ENCODE measurements at places on chromosomes 5 and 9.
A peak's percentile ranks its signal among the peaks of the same experiment; 100 is the strongest.

GRCh38 chr5:52015760-52016159 lies 632.5 kb downstream of the ISL1 start:
- no peak for DNase-seq

GRCh38 chr5:54135042-54135441 lies 175.3 kb downstream of the ARL15 start:
- no peak for DNase-seq

GRCh38 chr5:1488882-1489680 lies 34.7 kb downstream of the LPCAT1 start:
- no peak for DNase-seq

DNA sequence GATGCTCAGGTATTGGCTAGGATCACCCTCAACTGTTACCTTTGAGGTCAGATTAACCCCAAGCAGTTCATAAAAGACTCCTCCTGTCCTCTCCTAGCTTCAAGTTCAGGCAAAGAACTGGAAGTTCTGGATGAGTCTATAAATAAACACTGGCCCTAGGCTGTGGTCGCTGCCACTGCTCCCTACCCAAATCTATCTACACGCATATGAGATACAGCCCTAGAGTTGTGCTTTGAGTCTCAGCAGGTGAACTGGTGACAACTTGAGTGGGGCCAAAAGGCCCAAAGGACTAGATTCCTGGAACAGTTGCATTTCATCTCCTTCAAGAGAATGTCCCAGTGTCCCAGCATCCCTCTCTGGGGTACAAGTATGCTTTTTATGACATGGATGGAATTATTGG lies 62.6 kb downstream of the SAXO1 start:
- no peak for DNase-seq

GRCh38 chr9:33676746-33677505 lies 118.4 kb upstream of the PRSS3 start:
- no peak for DNase-seq

DNA sequence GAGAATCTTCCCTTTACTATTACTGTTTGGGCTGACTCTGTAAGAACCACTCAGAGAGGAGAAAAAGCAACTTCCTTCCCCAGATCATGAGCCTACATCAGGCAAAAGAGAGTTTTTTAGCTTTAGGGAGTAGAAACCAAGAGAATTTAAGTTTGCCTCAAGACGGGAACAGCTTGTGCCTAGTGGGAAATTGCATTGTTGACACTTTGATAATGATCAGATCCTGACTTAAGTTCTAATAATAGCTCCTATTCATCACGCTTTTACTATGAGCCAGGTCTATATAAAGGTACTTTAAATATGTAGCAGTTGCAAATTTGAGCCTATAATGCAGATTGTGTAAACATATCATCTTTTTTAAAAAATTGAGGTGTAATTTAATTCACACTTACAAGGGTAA lies 298.2 kb downstream of the MAN2A1 start:
- DNase-seq: no peak

GRCh38 chr5:87022415-87022814 lies 245.3 kb upstream of the RASA1 start:
- DNase-seq: no peak

DNA sequence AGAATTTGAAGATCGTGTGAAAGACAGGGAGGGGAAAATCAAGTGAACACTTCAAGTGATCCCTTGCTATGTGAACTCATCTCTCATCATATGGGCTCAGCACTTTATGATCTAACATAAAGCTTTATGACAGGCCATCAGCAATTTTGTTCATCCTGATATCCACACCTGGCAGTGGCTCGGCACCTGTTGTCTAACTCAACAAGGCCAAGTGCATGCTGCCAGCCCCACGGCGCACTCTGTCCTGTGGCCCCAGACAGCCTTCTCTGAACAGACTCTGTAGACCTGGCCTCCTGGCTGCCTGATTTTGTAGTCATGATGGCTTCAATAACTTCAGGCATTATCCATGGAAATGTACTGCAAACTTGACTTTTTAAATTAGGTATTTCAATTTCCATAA lies 106.3 kb downstream of the MEF2C start:
- no peak for DNase-seq

DNA sequence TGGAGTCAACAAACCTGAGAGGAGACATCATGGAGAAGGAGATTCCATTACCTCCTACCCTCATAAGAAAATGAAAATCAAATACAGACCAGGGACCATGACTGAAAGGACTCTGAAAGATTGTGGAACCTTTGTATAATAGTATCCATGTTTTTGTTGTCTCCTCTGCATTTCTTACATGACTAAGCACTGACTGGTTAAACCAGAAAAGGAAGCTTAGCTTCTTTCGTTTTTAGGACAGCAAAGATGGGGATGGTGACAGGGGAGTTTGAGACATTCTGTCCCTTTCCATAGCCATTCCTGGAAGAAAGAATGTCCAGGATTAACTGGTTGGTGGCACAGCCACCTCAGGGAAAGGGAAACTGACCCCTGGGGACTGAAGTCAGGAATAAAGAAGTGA lies 22.2 kb downstream of the ITGA1 start:
- no peak for DNase-seq

GRCh38 chr5:55993013-55993412 lies 1.8 kb downstream of the IL6ST start:
- DNase-seq: no peak

GRCh38 chr9:96089452-96090085 lies 212.4 kb downstream of the HSD17B3 start:
- DNase-seq: no peak

- DNase-seq: no peak
These were observed 420.1 kb downstream of the MTRR start for GRCh38 chr5:8288897-8289516.

DNA sequence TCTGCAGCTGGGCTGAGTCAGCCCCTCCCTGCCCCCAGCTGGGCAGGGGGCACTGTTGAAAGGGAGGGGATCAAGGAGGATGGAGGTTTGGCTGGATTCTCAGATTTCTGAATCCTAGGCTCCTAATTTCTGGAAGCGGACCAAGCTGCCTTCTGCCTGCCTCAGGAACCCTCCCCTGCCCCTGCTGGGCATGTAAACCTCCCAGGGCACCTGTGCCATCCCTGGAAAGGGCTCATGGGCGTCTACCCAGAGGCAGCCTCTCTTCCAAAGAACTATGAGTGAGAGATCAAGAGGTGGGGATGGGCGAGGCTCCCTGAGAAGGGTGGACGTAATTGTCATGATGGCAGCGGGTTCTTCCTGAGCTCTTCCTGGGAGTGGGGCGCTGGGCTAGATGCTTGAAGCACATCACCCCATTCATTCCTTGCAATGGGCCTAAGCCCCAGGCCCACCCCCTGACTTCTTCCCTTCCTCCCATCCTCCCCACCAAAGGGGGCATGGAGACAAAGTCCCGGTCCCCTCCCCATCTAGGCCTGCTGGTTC lies 21.6 kb downstream of the CSF1R start:
- DNase-seq: no peak

DNA sequence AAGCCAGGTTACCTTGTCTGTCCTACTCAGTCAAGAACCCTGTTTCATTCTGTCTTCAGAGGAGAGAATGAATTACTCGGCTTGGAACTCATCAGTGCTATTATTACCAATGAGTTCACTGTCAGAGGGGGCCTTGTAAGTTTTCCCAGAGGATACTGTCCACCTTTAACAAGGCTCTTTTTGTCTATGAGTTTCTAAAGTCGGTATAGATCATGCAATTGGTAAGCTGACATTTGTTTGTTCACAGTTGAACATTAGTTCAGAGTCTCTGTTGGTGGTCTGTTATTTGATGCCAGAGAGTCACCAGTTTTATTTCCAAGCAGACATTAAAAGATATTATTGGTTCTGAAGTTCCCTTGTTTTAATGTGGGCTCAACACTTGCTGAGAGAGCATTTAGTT lies 58.1 kb upstream of the DHFR start:
- DNase-seq: no peak

DNA sequence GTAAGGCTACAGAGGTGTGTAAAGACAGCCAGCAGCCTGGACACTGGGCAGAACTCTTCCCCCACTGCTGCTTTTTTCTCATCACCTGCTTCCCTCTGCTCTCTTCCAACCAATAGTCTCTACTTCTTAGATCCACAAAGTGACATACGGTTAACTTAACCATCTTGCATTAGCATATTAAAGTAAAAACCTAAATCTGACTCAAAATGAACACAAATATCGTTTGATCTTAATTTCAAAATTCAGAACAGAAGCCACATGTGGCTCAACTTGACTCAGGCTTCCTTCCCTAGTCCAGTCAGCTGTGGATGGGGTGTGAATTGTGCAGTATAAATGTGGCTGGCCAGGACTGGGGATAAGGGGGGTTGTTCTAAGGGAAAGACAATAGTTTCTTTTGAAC lies 114.3 kb downstream of the STARD4 start:
- DNase-seq: no peak

- no peak for DNase-seq
These were observed 755.2 kb upstream of the ACO1 start for GRCh38 chr9:31629292-31629691.

DNA sequence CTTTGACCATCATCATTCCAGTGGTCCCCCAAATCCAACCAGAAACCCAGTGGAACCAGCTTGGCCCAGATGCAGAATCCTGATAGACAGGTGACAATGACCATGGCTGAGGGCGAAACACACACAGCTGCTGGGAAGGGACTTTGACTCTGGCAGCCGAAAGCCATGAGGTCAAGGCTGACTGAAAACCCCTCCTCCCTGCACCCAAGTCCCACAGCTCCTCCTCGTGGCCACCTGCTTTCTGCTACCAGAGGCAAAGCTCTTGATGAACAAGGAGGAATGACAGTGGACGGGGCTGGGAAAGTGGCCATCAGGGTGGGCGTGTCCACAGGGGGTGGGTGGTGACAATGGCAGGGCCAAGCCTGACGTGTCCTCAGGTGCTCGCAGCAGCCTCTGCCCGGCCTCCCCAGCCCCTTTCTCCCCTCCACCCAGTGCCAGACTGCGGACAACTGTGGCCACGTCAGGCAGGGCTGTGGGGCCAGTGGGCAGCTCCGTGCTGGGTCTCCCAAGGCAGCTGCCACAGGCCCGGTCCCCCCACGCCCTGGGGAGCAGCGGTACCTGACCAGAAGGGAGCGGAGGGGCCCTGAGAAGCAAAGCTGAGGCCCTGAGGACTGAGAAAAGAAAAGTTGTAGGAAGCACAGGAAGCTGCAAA lies 30.8 kb upstream of the SARDH start:
- DNase-seq: no peak

GRCh38 chr5:125655156-125655555 lies 768.1 kb upstream of the GRAMD2B start:
- DNase-seq: no peak

GRCh38 chr9:112439171-112439570 lies 47.5 kb upstream of the KIAA1958 start:
- no peak for DNase-seq

GRCh38 chr5:106796081-106796480 lies 874.7 kb downstream of the EFNA5 start:
- DNase-seq: no peak

DNA sequence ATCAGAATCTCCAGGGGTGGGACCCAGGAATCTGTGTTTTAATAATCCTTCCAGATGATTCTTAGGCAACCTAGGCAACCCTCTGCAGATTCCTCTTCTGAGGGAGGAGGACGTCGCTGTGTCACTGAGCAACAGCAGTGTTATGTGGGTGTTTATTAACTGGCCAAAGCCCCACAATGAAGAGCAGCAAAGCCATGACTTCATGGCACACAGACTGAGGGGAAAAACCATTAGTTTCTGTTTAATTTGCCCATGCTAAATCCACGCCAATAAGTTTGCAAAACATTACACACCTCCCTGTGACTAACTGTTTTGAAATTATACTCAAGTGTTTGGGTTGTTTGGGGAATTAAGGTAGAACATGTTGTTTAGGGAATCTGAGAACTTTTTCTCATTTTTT lies 83.7 kb upstream of the TMED7 start:
- no peak for DNase-seq

- no peak for DNase-seq
These were observed 50.7 kb downstream of the CNTLN start for GRCh38 chr9:17185481-17186029.

GRCh38 chr9:126883636-126884035 lies 23.2 kb downstream of the ZBTB34 start:
- no peak for DNase-seq

DNA sequence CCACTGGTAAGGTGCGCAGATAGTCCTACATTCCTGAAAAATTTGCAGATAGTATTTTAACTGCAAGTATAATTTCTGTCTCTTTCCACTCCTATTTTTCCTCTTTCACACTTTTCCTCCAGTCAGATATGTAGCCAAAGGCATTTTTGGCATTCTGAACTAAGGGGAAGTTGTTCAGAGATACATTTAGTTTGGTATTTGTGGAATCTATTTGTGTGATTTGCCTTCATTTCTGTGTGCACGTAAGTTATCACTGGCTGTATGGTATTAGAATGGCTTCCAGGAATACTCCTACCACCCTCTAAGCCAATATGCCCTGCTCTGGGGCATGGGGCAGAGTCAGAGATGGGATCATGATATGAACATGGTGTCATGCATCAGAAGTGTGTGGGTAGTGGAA lies 45.8 kb upstream of the GRAMD2B start:
- DNase-seq: no peak

GRCh38 chr5:61735995-61736394 lies 403.9 kb downstream of the ZSWIM6 start:
- DNase-seq: no peak

GRCh38 chr5:150904479-150905311 lies at the start of gene ZNF300:
Gene ZNF300 (minus strand): TSS chr5:150904980. CDS start chr5:150903155, 1,825 bp downstream.
- peak; percentile 34 for DNase-seq

GRCh38 chr9:38357350-38358114 lies 35.0 kb upstream of the ALDH1B1 start:
- DNase-seq: no peak

DNA sequence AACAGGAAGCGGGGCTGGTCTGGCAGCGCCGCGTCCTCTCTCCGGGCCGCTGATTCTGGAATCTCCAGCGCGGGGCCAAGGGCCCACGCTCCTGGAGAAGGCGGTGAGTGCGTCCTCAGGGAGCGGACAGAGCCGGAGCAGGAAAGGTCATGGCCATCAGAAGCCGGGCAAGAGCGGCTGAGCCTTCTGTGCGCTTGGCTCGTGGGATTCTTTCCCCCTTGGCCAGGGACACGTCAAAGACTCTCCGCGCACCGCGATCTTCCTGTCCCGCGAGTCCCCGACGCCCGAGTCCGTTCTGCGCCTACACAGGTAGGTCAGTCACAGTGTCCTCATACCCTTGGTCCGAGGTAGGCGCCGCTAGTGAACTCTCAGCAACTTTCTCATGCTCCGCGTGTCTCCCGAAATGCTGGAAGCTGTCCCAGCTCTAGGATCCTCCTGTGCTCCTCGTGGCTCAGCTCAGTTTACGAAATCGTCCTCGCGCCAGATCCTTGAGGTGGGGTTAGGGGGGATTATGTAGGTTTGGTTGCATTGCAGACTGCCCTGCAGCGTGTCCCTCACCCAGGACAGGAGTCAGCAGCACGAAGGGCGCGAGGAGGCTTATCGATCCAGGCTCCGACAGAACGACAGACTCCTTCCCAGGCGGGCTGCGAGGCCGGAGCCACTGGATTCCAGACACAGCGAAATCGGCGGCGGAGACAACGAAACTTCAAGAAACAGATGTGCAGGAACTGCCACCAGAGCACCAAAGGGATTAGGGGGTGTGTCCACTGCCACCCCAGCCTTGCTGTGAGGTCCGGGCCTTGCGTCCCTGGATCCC lies 8.7 kb downstream of the LHX6 start:
- DNase-seq: no peak

- no peak for DNase-seq
These were observed 132.5 kb downstream of the HSD17B3 start for GRCh38 chr9:96169484-96169883.

- no peak for DNase-seq
These were observed 123.1 kb downstream of the LIFR start for GRCh38 chr5:38433160-38433861.

- DNase-seq: no peak
These were observed 112.2 kb downstream of the C9orf152 start for GRCh38 chr9:110095776-110096175.

Measured in stimulated activated CD8-positive, alpha-beta memory T cell treated with anti-CD3 and anti-CD28 coated beads, Interleukin-12 subunit alpha, Interleukin-12 subunit beta, amount 100 ng/mL, for 1 hour (primary cell).